IPS DF 6.9 (cell line): ENCODE measurements at places on chromosomes 4 and X.
A peak's percentile ranks its signal among the peaks of the same experiment; 100 is the strongest.

DNA sequence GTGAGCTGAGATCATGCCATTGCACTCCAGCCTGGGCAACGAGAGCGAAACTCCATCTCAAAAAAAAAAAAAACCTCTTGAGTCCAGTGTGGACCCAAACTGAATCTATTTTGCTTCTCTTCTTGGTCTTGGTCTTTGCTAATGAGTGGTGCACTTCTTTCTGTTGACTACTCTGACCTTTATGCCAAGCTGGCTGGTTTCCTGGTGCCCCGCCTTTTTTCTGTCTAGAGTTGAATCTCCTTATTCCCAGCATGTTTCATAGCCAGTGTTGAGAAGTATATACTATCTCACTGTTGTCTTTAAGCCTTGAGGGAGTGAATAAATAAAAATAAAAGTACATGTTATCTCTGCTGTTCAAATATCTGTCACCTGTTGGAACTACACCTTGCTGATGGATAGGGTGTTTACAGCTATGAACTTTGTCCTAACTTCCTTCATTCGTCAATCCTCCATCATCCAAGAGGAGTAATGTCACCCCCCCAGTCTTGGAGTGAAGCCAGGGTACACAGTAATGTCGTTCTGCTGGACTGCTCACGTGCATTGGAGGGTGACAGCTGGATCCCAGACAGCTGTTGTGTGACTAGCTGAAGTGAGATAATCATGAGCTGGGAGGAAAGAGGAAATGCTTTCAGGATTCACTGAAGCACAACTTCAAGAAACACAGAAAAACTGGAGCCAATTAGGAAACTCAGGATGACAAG is 99.3 kb upstream of the PRKG2 start:
- DNase-seq, result no peak
- no peak overlapping the region for H3K4me3 ChIP-seq
- H3K27ac ChIP-seq, result no peak overlapping the region
- no peaks in the 10 kb centered on the region for H3K4me1 ChIP-seq

GRCh38 chr4:181656748-181657147 is 586.5 kb upstream of the TENM3 start:
- H3K4me1 ChIP-seq, result no peaks in the 10 kb centered on the region
- DNase-seq, result no peak
- H3K36me3 ChIP-seq, result no peaks in the 10 kb centered on the region
- H3K27ac ChIP-seq, result no peak overlapping the region

- H3K4me1 ChIP-seq, result no peaks in the 10 kb centered on the region
- H3K36me3 ChIP-seq, result no peaks in the 10 kb centered on the region
- DNase-seq, result no peak
- H3K27ac ChIP-seq, result no peak overlapping the region
Measured at GRCh38 chr4:109231331-109231730, 71.1 kb downstream of the COL25A1 start.

- peak overlapping the region; percentile 86; the same call in 1 of the 2 replicates for H3K4me3 ChIP-seq
- H3K36me3 ChIP-seq, result no peaks in the 10 kb centered on the region
- DNase-seq, result no peak
- 0 out of 2 replicates have a peak, but pooled peaks cover 1% of the 10 kb centered on the region for H3K4me1 ChIP-seq
- no peaks in the 10 kb centered on the region for H3K27me3 ChIP-seq
Measured at GRCh38 chrX:19372547-19373331, 29.0 kb downstream of the PDHA1 start.

GRCh38 chr4:145339075-145339725 is 142.5 kb upstream of the SMAD1 start:
- no peak for DNase-seq
- no peak overlapping the region for H3K27ac ChIP-seq
- no peaks in the 10 kb centered on the region for H3K4me1 ChIP-seq
- no peaks in the 10 kb centered on the region for H3K27me3 ChIP-seq

DNA sequence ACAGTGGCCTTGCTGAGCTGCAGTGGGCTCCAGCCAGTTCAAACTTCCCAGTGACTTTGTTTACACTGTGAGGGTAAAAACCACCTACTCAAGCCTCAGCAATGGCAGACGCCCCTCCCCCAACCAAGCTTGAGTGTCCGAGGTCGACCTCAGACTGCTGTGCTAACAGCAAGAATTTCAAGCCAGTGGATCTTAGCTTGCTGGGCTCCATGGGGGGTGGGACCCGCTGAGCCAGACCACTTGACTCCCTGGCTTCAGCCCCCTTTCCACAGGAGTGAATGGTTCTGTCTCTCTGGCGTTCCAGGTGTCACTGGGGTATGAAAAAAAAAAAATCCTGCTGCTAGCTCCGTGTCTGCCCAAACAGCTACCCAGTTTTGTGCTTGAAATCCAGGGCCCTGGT is 168.9 kb upstream of the INTU start:
- DNase-seq, result no peak
- no peak overlapping the region for H3K4me3 ChIP-seq
- no peak overlapping the region for H3K27ac ChIP-seq
- H3K4me1 ChIP-seq, result no peaks in the 10 kb centered on the region; the same call in 1 of the 2 replicates
- no peaks in the 10 kb centered on the region for H3K36me3 ChIP-seq
- no peaks in the 10 kb centered on the region for H3K27me3 ChIP-seq

DNA sequence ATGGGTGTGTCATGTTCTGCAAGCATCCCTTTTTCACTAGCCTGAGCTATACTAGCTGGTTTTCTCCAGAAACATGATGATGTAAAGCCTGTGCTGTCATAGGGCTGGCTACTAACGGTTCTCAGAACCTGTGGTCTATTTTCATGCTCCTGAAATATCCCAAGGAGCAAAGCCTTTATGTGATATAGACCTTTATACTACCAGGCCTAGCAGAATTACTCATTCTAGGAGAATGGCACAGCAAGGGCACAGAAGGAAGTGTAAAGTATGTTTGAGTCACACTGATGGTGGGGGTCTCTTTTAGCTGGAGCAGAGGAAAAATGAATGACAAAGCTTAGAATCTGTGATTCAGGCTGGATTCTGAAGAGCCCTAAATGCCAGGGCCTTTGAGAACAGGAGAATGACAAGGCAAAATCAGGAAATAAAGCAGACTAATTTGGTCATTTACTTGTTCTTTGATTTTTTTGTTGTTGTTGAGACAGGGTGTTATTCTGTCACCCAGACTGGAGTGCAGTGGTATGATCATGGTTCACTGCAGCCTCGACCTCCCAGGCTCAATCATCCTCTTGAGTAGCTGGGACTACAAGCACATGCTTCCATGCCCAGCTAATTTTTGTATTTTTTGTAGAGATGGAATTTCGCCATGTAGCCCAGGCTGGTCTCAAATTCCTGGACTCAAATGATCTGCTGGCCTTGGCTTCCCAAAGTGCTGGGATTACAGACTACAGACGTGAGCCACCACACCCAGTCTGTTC is 11.8 kb downstream of the TCEAL1 start:
- no peaks in the 10 kb centered on the region for H3K36me3 ChIP-seq
- no peak overlapping the region for H3K4me3 ChIP-seq
- H3K27ac ChIP-seq, result no peak overlapping the region
- H3K4me1 ChIP-seq, result no peaks in the 10 kb centered on the region

- H3K4me1 ChIP-seq, result peaks cover 4% of the 10 kb centered on the region; the same call in 1 of the 2 replicates
- no peak within 1 kb of the TSS for H3K27ac ChIP-seq
- H3K27me3 ChIP-seq, result no peaks in the 10 kb centered on the region
- no peaks in the 10 kb centered on the region for H3K36me3 ChIP-seq
- DNase-seq, result peak; percentile 22
Measured at GRCh38 chr4:134201216-134202161, at the start of gene PABPC4L. PABPC4L (minus strand) TSS chr4:134201789; CDS start chr4:134201019, 770 bp downstream.

- H3K27ac ChIP-seq, result no peak overlapping the region
- no peaks in the 10 kb centered on the region for H3K27me3 ChIP-seq
- DNase-seq, result no peak
- H3K4me1 ChIP-seq, result no peaks in the 10 kb centered on the region
Measured at GRCh38 chr4:170804930-170805329, 715.2 kb upstream of the AADAT start.

- H3K27me3 ChIP-seq, result no peaks in the 10 kb centered on the region
- H3K4me1 ChIP-seq, result peaks cover 5% of the 10 kb centered on the region; the same call in 1 of the 2 replicates
- H3K4me3 ChIP-seq, result no peak overlapping the region
- no peak for DNase-seq
- peak overlapping the region; percentile 45 for H3K27ac ChIP-seq
Measured at GRCh38 chr4:92433272-92433758, 129.5 kb downstream of the GRID2 start.

GRCh38 chrX:112735147-112735546 is 55.4 kb upstream of the LHFPL1 start:
- no peaks in the 10 kb centered on the region for H3K36me3 ChIP-seq
- H3K4me3 ChIP-seq, result no peak overlapping the region
- no peak for DNase-seq

DNA sequence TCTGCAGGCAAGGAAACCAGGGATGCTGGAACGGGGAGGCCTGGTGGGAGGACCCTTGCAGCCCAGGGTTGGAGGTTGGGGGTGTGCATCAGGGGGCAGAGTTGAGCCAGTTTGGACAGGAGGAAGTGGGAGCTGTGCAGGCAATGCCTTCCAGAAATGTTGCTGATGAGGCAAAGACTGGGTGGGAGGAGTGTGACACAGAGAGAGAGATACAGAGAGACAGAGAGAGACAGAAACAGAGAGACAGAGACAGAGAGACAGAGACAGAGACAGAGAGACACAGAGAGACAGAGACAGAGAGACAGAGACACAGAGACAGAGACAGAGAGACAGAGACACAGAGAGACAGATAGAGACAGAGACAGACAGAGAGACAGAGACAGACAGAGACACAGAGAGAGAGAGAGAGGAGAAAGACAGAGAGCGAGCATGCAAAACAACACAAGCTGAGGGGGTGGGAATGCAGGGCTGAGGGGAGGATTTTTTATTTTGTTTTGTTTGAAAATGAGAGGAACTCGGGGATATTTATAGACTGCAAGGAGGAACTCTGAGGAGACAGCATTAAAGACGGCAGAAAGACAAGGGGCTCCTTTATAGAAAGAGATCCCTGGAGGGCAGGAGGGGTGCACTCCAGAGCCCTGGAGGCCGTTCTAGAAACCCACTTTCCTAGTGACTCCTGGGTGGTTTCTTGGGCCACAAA is 1.9 kb upstream of the HAUS3 start:
- no peaks in the 10 kb centered on the region; the same call in 1 of the 2 replicates for H3K36me3 ChIP-seq
- no peaks in the 10 kb centered on the region for H3K27me3 ChIP-seq
- DNase-seq, result no peak

DNA sequence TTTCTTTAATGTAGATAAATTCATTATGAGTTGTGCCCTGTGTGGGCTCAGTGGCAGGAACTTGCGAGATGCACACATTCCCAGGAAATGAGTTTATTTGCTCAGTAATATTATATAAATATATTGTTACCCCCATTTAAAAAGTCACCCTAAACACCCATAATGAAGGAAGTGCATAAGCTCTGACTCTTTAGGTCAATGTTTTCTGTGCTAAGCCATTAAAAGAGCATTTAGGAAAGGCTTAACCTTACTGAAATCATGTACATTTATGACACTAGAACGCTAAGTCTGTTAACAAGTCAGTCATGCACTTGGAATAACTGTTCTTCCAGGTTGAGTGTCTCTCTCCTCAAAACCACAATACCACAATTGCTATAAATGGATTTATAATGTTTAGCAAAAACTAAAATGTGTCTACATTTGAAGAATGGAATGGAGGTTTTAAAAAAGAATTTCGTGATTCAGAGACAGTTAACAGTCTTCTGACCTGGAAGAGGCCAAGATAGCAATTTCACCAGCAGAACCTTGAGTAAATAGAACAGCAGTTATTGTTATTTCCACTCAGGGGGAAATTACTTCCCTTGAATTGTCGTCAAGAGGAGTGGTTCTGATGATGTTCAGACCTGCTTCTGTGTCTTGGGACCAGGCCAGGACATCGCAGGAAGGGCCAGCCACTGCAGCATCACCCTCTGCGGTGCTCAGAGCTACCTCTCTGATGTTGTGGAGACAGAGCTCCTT is 91.1 kb upstream of the VEGFC start:
- no peak for DNase-seq
- no peak overlapping the region for H3K4me3 ChIP-seq
- no peak overlapping the region for H3K27ac ChIP-seq
- H3K27me3 ChIP-seq, result no peaks in the 10 kb centered on the region
- no peaks in the 10 kb centered on the region for H3K4me1 ChIP-seq

- no peaks in the 10 kb centered on the region for H3K36me3 ChIP-seq
- H3K27ac ChIP-seq, result no peak overlapping the region
- peaks cover 3% of the 10 kb centered on the region for H3K4me1 ChIP-seq
- no peaks in the 10 kb centered on the region for H3K27me3 ChIP-seq
- no peak for DNase-seq
Measured at GRCh38 chr4:123555233-123555806, 158.7 kb downstream of the SPRY1 start.

- no peak for DNase-seq
- no peaks in the 10 kb centered on the region for H3K27me3 ChIP-seq
- no peaks in the 10 kb centered on the region for H3K36me3 ChIP-seq
- H3K4me1 ChIP-seq, result peaks cover 2% of the 10 kb centered on the region; the same call in 1 of the 2 replicates
- no peak overlapping the region for H3K4me3 ChIP-seq
- no peak overlapping the region for H3K27ac ChIP-seq
Measured at GRCh38 chr4:152810715-152811287, 31.0 kb downstream of the ARFIP1 start.

- no peak overlapping the region for H3K4me3 ChIP-seq
- DNase-seq, result no peak
- no peak overlapping the region for H3K27ac ChIP-seq
- H3K4me1 ChIP-seq, result peaks cover 4% of the 10 kb centered on the region; the same call in 1 of the 2 replicates
Measured at GRCh38 chr4:128462103-128462783, 174.6 kb upstream of the PGRMC2 start.

DNA sequence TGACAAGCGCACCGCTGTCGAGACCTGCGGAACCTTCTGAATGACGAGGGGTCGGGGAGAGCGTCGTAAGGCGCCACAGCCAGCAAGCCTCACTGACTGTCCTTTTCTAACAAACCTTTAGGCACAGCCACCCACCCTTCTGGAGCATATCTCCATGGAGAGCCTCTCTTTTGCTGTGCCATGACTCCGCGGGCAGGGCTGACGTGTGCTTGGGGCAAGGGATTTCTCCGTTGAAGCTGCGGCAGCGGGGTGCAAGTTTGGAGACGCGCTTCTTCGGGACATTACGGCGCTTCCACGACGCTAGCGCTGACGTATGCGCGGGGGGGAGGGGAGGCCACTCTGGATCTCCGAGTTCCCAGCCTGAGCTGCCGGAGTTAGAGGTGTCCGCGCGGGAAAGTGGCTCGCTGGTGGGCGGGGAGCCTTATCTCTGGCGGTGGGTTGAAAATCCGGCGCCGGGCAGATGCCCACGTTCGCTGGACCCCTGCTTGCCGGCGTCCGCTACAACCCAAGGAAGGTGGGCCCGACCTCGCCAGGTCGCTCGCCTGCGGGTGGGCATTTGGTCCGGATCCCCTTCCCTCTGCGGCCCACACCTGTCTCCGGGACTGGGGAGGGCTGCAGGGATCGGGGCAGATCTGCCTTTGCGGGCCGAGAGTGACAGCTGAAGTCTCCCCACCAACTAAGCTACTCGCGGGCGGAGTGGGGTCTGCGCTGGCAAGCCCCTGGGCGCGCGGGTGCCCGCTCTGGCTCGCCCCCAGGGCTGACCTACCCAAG is 543 bp upstream of the SLC10A7 start:
- H3K36me3 ChIP-seq, result no peaks in the 10 kb centered on the region
- no peak overlapping the region for H3K27ac ChIP-seq
- DNase-seq, result no peak
- no peaks in the 10 kb centered on the region; the same call in 1 of the 2 replicates for H3K27me3 ChIP-seq
- peak overlapping the region; percentile 63 for H3K4me3 ChIP-seq

GRCh38 chrX:119999087-119999634 is 55.6 kb upstream of the NKAP start:
- no peaks in the 10 kb centered on the region for H3K36me3 ChIP-seq
- DNase-seq, result no peak
- H3K4me1 ChIP-seq, result no peaks in the 10 kb centered on the region; the same call in 1 of the 2 replicates
- peaks cover 70% of the 10 kb centered on the region for H3K27me3 ChIP-seq
- peak overlapping the region; percentile 8; the same call in 1 of the 2 replicates for H3K4me3 ChIP-seq
